ENCODE measurements at places on chromosomes 11 and 22. TPM values are rescaled to one million over a fixed set of nuclear protein-coding genes. Genes with fewer than 3 reads are reported as not detected.

- DNase-seq: peak; percentile 32
Measured at GRCh38 chr22:30694640-30695350, at the start of gene OSBP2. OSBP2 (plus strand) TSS chr22:30694874; CDS start chr22:30694910, 36 bp downstream.

The PHF21B gene
- not detected for total RNA-seq

GRCh38 chr11:12743834-12744449, 69.7 kb downstream of the TEAD1 start:
- no peak for DNase-seq

GRCh38 chr11:116853461-116854073, 16.1 kb upstream of the APOA1 start:
- peak; percentile 52 for DNase-seq

DNA sequence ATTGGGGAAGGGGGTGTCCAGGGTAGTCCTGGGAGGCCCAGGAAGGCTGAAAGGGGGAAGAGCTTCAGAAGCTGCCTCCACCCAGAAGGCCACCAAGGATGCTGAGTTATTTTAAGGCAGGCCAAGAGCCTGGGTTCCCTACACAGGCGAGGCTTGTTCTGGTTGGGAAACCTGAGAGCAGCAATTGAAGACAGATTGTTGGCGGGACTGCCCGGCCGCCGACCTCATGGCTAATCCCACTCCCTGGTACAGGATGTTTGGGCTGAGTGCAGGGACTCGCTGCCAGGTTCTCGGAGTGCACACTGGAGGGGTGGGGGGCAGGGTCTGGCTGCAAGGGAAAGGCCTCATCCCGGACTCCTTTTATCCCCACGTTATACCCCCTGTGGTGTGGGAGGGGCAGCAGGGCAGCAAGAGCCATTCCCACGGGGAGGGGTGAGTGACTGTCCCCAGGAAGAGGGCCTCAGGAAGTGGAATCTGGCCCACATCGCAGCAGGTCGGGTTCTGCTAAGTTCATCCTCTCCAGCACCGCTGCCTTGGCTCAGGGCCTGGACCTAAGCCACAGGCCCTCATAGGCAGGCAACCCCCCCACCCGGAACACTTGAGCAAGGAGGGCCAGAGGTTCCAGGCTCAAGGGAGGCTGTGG, 43.6 kb upstream of the PRR5 start:
- no peak for DNase-seq

- DNase-seq: no peak
Measured at GRCh38 chr22:23781511-23782183, 5.1 kb upstream of the SMARCB1 start.

DNA sequence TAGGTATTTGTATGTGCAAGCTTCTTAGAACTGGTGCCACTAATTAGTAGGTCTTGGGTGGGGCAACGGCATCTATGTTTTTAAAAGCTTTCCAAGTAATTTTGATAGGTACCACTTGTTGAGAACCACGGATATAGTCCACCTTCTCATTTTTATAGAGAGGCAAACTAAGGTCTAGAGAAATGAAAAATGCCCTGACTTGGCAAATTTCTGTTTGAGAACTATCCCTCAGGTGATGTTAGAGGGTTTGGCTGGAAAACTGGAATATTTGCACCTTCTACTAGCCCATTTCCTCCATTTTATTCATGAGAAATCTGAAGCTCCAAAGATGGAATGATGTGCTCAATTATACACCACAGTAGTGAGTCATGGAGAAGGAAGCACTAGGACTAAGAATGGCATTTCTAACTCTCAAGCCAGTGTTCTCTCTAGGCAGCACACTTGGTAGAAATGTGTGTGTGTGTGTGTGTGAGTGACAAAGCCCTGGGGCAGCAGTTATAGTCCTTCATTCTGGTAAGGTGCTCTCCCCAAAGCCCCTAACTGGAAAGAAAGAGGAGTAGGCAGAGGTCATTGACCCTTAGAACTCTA, 1.8 kb upstream of the TMEM86A start:
- DNase-seq: no peak
